HL-60 (cell line): ENCODE measurements at places on chromosomes 6 and 20.
A peak's percentile ranks its signal among the peaks of the same experiment; 100 is the strongest.

- DNase-seq: no peak
These were observed 166.1 kb upstream of the CST7 start for GRCh38 chr20:24782801-24783630.

DNA sequence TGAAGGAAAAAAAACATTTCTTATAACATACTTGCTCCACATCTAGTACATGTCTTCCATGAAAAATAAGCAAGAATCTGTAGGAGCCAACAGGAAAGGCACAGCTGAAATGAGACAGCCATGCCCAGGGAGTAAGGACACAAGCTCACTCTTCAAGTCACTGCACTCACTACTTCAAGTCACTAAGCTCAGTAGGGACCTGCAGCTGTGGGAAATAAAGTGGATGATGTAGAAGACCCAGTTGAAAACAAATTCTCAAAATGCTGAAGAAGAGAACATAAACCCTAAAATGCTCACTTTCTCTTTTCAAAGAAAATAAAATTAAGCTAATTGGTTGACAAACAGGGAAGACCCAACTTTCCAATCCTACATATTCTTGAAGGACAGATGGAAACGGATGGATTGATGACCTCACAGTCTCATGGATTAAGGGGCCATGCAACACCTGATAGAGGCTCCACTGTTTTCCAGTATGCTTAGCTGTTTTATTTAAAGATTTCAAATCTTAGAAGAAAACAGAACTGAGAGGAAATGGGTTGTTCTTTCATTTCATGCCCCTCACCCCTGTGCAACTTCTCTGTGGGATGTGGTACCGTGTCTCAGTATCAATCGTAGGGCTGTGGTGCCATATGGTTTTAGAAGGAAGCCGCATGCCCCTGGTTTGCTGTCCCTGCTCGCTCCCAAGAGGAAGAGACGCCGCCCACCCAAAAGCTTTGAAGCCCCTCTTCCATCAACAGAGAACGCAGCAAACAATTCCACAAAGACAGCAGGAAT, 133.3 kb downstream of the WDR27 start:
- DNase-seq: no peak

DNA sequence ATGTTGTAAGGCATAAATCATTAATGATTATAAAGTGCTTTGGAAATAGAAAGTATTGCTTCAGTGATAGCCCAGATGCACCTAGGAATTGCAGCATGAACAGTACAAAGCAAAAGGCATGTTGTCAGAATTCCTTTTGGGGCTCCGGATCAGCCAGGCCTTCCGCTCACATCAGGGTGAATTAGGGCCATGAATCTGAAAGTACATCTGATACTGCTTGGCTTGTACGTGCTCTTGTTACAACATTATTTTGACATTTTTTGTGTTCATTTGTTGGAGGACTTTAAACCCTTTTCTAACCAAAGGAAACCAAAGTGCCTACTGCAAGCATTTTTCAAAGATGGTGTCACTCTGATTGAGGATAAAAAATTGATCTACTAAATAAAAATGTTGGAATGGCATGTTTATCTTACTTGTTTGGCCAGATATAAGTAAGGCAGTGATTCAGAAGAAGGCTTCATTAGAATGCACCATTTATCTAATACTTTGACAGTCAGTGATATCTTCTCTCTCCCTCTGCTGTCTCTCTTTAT, 1005.6 kb upstream of the FLRT3 start:
- no peak for DNase-seq

DNA sequence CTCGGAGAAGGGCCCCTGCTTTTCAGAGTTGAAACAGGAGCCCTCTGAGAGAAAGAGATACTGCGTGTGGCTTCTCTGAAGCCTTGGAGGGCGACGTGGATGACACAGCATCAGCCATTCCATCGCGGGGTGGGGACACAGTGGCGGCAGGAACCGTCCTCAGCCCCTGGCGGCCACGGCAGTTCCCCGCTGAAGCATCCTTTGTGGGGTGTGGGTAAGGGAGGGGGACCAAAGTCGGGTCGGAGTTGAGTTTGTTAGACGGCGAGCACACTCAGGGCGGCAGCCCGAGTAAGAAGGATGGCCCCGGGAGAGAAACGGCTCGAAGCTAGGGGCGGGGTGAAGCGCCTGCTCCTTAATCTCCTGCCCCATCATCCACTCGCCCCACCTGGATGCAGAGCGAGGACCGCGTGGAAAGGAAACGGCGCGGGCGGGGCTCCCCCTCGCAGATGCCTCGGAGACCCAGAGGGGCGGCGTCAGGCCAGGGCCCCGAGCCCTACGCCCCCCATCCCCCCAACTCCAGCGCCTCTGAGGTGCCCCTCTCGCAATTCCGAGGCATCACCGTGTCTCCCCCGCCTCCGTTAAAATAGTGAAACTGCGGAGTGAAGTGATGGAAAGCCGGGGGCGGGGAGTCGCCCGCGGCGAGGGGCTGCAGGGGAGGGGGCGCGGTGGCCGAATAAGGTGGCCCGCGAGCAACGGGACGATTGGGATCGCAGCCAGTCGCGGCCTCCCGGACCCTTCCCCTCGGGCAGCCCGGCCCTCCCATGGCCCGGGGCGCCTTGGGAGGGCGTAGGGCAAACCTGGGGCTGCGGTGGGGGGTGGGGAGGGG, 796 bp upstream of the RREB1 start:
- DNase-seq: peak; percentile 60

GRCh38 chr6:66717801-66718200, 1010.8 kb upstream of the EYS start:
- DNase-seq: no peak

DNA sequence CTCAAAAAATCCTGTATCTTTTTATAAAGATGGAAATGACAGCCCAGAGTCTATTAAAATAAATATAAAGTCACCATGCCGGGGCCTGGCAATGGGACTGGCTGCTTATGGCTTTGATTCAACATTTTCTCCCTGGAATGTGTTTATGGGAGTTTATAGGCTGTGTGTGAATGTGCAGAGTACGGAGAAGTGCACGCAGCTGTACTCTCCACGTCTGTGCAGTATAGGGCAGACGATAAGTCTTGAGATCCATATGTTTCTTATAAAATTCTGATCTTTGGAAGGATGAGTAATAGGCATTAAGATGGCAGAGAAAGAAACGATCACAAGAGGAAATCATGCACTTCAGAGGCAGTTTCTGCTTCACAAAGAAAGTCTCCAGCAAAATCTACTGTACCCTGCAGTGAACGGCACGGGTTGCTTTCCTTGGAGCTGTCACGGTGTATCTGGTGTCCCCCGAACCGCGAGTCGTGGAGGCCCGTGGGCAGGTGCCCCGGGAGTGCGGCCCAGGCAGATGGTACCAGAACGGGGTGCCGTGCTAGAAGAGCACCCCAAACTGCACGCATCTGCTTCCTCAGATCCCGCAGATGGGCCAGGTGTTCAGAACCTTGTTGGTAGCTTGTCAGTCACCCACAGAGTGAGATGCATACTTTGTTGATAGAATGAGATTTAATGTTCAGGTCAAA, 382.5 kb downstream of the TAF4 start:
- no peak for DNase-seq

GRCh38 chr20:44648579-44648978, 2.9 kb downstream of the ADA start:
- no peak for DNase-seq

DNA sequence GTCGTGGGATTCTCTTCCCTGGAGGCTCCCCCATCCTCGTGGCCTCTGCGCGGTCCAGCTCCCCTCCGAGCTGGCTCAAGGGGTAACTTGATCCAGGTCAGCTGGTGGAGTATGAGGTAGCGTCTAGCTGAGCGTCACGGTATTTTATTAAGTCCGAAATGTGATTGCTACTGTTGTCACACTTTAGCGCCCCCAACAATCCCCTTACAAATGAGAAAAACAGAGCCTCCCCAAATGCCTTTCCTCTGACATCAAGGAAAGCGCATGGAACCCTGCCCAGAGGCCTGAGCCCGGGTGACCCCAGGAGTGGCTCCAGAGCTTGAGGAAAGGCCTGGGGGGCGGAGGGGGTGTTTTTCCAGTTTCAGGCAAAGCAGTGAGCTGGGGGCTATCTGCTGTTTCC, 192.4 kb downstream of the ZMYND8 start:
- DNase-seq: no peak

DNA sequence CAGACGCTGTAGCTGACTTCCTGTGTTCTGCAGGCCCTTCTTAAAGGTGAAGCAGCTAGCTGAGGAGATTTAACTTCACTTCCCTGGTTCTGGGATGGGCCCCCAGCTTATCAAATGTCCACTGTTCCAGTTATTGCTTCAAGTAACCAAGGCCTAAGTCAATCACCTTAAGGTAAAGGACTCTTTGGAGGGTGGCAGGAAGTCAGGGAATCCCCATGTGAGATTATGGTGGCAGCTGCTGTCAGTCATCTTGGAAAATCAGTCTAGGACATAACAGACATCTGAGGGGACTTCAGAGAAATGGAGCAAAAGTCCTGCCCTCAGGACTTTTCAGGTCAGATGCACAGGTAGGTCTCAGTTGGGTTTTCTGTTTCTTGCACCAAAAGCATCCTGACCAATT, 3.8 kb downstream of the ELOVL5 start:
- no peak for DNase-seq

- DNase-seq: no peak
These were observed 113.4 kb downstream of the SCP2D1 start for GRCh38 chr20:18926965-18927364.

DNA sequence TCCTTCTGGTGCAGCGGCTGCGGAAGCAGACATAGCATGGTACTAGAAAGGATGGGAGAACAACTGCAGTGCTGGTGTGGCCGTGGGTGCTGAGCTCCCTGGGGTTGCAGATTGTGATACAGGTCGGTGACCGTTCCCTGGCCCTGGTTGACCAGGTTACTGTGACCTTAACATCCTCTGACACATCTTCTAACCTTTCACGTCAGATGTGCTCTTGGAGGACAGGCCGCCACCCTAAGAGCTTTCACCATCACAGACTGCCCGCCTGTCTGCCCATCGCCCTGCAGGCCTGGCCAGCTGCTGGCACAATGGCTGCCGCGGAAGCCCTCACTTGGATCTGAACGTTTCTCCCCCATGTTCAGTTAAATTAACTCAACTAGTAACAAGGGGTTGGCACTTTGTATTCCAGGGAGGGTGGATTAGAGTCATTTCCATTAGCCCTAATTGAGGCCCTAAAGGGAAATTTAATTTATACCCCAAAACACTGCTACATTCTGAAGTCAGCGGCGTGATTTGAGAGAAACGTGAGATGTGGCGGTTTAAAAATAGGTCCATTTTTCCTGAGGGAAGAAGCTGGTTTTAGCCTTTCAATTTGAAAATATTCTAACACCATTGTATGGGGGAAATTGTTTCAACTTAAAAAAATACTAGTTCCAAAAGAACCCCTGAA, 443.9 kb upstream of the CDH4 start:
- DNase-seq: no peak
